Smooth muscle cell of the pulmonary artery (primary cell): ENCODE measurements at places on chromosomes 7 and 10. TPM values are rescaled to one million over a fixed set of nuclear protein-coding genes. Genes with fewer than 3 reads are reported as not detected.

LRWD1 gene
- total RNA-seq, result 18.8 and 26.1 TPM in 2 replicates

ADRB1 gene
- total RNA-seq, result not detected in 2 replicates

LBX1 gene
- not detected in 2 replicates for total RNA-seq

STK31 gene
- total RNA-seq, result not detected in 2 replicates

CXCL12 gene
- 101 and 348 TPM in 2 replicates for total RNA-seq

CALML3 gene
- not detected in 2 replicates for total RNA-seq

IFIT5 gene
- total RNA-seq, result 10.4 and 20.9 TPM in 2 replicates

OR2A12 gene
- total RNA-seq, result not detected in 2 replicates

SEMA4G gene
- 2.2 and 3.0 TPM in 2 replicates for total RNA-seq

LRIT1 gene
- total RNA-seq, result not detected in 2 replicates

FAM237B gene
- total RNA-seq, result not detected in 2 replicates

RNF133 gene
- 0.46 TPM in 2 replicates for total RNA-seq
